Activated naive CD4-positive, alpha-beta T cell treated with anti-CD3 and anti-CD28 coated beads, Interleukin-2, amount 50 U/mL, for 72 hours (primary cell): ENCODE measurements at places on chromosomes 6 and 20. TPM values are rescaled to one million over a fixed set of nuclear protein-coding genes. Genes with fewer than 3 reads are reported as not detected.

DNA sequence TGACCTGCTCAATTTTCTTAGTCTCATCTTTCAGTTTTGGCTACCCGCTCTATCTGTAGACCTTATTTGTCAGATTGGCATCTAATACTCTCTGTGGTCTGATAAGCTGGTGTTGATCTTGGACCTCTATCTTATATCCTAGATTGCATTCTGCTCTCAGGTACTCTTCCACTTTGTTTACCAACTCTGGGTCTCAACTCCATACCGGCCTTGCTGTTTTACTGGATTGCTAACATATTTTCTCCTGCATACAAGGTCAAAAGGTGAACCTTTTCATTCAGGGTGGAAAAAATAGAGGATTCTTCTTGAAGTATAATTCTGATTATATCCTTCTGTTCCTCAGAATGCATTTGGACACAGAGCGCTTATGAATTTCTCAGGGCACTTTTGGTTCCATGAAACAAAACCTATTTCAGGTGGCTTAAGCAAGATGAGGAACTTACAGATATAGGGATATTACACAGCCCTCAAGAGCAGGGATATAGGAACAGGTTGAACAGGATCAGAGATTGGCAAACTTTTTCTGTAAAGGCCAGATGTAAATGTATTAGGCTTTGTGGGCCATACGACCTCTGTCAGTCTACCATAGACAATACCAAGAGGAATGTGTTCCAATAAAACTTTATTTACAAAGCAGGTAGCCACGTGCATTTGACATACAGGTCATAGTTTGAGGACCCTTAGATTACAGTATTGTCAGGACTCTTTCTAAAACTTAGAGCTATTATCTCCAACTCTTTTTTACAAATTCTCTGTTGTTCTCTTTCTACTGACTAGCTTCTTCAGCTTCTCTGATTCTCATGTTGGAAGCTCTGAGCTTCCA is 2.5 kb upstream of the SH3BGRL2 start:
- no peak for DNase-seq

DNA sequence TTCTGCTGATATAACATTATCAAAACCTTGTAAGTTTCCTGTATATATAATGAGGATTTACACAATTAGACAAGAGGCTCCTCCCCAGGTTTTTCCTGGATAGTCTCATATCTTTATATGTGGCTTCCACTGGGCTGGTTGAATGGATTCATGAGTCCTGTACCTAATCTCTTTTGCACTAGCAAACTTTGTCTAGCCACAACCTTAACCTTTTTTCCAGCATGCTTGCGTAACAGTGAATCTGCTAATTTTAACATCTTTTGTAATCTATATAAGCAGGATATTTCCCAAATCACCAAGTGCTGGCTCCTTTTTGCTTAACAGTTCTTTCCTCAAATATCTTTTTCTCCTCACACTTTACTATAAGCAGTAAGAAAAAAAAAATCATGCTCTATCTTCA is 153.6 kb downstream of the COL21A1 start:
- no peak for DNase-seq

- no peak for DNase-seq
Observed at GRCh38 chr6:165060720-165061119, 248.7 kb downstream of the C6orf118 start.

DNA sequence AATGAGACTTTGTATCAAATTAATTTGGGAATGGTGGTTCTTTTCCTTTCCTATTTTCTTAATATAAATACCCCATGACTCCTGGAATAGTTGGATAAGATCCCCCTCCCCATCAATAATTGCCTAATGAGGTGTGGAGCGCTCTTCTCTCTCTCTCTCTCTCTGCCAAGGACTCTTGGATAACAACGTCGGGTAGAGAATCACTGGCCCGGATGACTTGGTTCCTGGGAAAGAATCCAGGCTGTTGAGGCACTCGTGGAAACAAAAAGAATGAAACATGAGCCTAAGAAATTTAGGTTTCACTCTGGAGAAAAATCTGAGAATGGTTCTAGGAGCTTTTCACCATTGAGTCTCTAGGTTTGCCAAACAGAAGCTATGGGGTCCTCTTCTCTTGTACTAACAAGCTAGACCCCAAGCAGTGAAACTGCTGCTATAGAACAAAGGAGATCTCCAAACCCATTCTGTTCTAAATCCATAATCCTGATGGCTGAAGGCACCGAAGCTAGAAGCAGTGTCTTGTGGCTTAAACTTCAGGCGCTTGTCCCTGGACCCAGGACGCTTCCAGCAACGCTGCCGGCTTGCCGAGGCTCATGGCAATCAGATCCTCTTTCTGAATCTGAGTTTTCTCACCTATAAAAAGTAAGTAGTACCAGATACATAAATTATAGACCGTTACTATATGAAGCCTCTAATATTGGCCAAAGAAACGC is 241.6 kb upstream of the BTBD3 start:
- no peak for DNase-seq

GRCh38 chr6:42038163-42038562 is 12.2 kb upstream of the TAF8 start:
- no peak for DNase-seq

- DNase-seq: no peak
Observed at GRCh38 chr20:34296468-34296867, 6.7 kb downstream of the AHCY start.

DNA sequence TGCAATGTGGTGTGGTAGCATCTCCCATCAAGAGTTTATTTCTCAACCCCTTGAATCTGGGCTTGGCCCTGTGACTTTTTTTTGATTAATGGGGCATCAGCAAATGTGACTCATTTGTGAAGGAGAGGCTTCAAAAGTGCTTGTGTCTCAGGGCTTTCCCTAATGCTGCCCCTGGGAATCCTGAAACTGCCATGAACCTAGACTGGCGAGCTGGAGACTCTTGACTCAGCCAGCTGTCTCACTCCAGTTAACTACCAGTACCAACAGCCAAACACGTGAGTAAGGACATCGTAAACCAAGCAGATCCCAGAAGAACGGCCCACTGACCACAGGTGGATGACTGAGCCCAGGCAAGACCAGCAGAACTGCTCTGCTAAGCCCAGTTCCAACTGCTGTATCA is 72.8 kb upstream of the ADTRP start:
- no peak for DNase-seq

GRCh38 chr20:24782301-24782700 is 166.8 kb upstream of the CST7 start:
- DNase-seq: no peak

DNA sequence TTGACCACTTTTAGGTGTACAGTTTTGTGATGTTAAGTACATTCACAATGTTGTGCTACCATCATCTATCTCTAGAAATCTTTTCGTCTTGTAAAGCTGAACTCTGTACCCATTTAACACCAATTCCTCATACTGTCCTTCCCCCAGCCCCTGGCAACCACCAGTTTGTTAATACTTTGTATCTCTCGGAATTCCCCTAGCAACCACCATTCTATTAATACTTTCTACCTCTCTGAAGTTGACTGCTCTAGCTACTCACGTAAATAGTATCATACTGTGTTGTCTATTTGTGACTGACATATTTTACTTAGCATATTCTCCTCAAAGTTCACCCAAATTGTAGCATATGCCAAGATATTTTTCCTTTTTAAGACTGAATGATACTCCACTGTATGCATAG is 82.3 kb upstream of the CLDN20 start:
- no peak for DNase-seq

DNA sequence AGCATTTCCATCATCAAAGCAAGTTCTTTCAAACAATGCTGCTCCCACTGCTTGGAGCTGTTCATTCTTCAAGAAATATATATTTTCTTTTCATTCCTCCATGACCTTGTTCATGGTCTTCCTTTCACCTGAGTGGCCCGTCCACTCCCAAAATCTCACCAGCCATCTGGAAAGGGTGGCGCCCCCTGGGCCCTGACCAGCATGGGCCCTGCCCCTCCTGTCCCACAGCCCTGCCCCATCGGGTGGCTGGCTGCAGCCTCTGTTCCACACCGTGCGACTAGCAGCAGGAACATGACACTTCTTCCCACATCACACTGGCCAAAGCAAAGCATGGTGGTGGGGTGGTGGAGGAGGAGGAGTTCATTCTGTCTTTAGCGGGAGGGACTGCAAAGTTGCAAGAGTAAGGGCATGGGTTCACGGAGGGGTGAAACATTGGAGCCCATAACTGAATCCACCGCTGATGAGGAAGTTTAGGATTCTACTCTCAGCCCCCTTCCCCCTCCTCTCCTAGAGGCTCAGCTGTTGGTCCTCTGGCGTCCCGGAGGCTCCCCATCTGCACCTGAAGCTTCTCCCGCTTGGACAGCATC is 195.2 kb upstream of the SLC24A3 start:
- DNase-seq: no peak

DNA sequence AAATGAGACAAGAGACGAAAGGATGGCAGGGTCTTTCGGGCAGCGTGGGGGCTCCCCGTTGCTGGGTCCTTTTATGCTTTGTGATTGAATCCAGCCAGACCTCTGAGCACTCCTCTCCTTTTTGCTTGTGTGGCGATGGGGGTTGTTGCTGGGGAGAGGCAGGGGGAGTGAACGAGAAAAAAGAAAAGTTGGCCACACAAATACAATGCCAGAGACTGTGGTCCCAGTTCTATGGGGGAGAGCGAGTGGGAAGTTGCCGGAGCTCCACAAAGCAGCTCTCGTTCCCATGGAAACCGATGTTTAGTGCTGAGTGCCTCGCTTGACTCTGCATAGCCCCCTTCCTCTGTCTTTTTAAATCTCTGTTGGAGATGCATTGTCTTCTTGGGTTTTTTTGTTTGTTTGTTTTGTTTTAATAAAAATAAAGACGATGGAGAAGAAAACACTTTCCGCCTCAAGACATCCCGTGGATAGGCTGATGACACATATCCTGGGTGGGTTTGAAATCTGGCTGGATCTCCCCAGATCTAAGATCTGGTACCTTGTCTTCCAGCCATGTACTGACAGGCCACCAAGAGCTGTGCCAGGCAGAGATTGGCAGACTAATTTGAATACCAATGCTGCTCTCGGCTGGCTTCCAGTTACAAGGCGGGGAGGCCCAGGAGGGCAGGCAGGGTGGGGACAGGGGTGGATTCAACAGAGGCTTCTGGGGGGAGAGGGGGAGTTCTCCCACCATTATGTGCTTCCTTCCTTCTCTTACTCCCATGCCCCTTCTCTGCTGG is 529.3 kb downstream of the QKI start:
- no peak for DNase-seq

- no peak for DNase-seq
Observed at GRCh38 chr20:47361057-47361915, 4.8 kb upstream of the ZMYND8 start.

DNA sequence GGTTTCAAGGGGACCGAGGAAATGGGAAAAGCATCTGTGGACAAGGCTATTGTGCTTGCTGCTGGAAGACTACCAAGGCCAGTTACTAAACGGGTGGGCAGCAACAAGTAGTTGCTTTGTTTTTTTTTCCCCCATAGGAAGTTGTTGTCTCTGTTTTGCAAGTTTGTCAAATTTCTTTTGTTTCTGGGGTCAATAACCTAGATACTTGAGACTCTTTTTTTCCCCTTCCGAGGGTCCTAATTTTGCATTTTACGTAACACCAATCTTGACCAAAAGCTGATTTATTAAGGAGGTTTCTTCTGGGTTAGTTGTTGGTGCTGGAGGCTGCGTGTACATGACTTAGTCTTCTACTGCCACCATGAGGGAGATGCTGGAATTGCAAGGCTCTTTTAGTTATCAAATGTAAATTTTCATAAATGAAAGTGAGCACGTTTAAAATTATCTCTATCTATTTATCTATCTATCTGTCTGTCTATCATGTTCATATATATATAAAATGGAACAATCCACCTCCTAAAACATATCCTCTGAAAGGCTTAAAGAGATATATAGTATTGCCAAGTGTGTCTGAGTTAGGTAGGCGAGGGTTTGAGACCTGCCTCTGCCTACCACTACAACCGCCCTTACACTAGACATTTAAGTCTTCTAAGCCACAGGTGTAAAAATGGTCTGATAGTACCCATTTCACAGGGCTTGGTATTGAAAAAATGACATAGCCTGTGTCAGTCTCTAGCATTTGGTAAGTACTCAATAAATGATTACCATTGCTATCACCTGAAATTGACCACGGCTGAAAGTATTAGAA is 60.2 kb downstream of the GCLC start:
- no peak for DNase-seq

- DNase-seq: no peak
Observed at GRCh38 chr6:13500264-13500663, 12.9 kb upstream of the GFOD1 start.

DNA sequence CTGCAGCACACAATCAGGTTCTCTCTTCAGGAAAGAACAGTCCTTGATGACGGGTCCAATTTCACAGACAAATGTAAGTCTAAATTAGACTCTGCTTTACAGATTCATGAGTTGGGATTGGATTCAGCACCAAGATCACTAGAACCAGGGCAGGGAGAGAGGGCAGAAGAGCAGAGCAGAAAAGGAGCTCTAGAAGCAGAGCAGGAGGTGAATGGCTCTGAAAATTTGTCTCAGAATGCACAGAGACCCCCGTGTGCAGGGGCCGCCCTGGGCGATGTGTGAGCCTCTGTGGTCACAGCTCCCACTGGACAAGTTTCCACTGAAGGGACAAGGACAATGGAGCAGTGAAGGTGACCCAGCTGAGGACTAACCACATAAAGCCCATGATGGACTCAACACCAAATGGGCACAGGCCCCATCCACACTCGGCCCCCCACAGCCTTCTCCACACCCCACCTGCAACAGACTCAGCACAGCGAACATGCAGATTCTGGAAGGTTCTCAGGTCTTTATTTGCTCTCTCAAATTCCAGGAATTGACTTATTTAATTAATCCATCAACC is 3.5 kb downstream of the HLA-B start:
- no peak for DNase-seq

GRCh38 chr6:166643891-166644590 is 17.0 kb upstream of the RPS6KA2 start:
- no peak for DNase-seq

DNA sequence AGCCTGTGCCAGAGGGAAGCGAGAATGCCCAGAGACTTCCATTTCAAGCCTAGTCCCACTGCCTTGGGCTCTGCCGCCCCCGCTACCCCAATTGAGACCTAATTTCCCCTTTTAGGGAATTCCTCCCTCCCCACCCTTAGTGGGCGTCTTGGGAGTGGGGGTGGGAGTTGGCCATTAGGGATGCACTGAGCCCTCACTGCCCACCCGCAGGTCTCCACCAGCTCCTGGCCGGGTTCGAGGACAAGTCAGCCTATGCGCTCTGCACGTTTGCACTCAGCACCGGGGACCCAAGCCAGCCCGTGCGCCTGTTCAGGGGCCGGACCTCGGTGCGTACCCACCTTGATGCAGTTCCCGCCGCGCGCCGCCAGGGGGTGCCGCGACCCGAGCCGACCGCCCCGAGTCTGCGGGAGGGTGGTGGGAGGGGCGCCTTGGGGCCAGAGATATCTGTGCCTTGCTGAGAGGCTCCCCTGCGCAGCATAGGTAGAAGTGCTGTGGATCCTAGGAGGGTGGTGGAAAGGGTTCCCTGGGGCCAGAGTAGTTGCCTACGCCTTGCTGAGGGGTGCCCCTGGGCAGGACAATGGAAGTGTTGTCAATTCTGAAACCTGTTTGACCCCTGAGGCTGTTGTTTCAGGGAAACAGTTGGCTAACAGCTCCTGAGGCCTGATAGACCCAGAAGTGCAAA is 9.2 kb downstream of the ITPA start:
- DNase-seq: no peak

Gene AKAP7
- 5.1 TPM for total RNA-seq

Gene SNPH
- 4.8 TPM for total RNA-seq

Gene TAGAP
- total RNA-seq: 29.9 TPM

Gene TCP11
- not detected for total RNA-seq

Gene DZANK1
- total RNA-seq: 2.4 TPM

Gene OR2W1
- not detected for total RNA-seq

Gene MOG
- total RNA-seq: not detected

Gene EEF1A2
- 0.14 TPM for total RNA-seq

Gene AP5S1
- total RNA-seq: 17.8 TPM
